ENCODE measurements at places on chromosomes 7 and 10.

GRCh38 chr7:139875821-139876241 is 46.8 kb downstream of the TBXAS1 start:
- peak; percentile 95 for DNase-seq

DNA sequence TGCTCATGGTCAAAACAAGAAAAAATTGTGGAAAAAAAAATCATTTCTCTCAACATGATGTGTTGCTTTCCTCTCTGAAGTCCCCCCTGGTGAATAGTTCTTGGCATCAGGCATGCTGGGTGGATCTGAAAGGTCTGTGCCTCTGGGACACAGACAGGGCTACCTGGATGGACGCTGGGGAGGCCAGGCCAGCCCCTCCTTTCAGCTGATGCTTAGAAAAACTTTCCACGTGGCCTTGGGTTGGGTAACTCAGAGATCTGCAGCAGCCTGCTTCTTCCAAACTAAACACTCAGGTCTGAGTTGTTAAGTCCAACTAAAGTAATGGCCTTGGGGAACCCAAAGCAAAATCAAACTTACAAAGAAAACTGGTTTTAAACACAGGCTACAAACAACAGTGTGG is 113.0 kb downstream of the CCDC3 start:
- no peak for DNase-seq

DNA sequence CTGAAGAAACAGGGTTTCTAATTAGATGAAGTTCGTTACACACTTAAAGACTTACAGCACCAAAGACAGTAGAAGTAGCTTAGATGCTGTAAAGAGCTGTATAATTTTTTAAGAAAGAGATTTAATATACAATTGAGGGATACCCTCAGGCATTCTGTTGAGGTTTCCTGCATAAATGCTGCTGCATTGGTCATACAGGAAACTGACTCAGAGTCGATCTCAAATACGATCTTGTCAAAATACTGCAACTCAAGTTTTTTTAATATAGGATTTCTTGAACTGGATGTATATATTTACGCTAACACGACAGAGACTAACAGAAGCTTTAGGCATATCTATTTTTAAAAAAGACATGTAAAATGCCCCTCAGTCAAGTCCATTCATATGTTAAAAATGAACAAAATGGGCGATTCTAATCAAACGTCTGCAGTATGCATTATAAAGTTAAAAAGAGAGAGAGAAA is 2.4 kb upstream of the ARID5B start:
- peak; percentile 29 for DNase-seq

DNA sequence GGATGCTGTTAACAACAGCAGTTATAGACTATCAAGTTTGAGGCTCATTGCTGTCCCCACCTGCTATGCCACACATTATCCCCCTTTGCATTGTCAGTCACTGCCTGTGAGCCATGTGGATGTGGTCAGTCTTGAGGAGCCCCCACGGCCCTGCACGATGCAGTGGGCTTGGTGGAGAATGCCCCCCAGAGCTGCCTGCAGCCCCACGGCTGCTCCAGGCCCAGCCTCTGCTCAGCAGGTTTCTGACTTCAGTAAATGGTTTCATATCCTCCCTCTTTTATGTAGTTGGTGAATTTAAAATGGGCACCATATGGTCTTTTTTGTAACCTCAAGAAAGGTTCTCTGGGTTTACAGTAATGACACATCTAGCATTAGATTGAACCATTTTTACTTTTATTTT is 164.1 kb downstream of the EBF3 start:
- no peak for DNase-seq
